Activated T-cell treated with anti-CD3 and anti-CD28 coated beads for 1 hour (primary cell): ENCODE measurements at places on chromosomes 3 and 15.

- no peak for DNase-seq
These were observed 2.3 kb downstream of the P3H2 start for GRCh38 chr3:190118438-190118837.

DNA sequence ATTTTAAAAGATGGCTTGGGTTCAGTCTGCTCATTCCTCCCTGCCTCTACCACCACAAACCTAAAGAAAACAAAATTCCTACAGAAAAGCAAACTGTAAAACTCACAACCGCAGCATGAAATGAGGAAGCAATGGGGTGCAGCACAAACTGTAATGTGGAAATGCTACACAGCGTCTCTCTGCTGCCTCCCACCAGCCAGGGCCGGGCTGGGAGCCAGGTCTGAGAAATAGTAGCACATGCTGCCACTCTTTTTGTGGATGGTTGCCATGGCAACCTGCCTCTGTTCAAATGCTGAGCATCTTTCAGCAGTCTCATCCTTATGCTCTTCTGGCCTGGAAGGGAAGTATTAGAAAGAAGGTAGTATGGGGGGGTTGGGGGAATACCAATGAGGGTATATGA is 55.4 kb downstream of the EOMES start:
- no peak for DNase-seq

- DNase-seq: no peak
These were observed 27.4 kb upstream of the SNTN start for GRCh38 chr3:63624941-63625560.

GRCh38 chr3:177781686-177782161 is 584.4 kb upstream of the TBL1XR1 start:
- DNase-seq: no peak

DNA sequence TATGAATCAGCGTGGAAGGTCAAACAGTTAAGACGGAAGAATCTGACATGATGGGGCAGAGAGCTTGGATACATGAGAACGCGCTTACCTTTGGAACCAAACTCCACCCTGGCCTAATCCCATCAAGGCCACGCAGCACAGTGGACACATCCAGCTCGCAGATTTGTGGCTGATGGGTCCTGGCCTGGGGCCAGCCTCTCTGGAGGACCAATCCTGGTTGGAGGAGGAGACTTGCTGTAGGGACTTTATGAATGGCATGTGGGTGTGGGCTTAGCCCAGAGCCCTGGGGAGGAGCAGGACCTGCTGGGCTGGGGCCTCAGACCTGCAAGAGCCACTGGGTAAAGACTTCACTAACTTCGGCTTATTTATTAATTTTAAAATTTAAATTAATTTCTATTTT is 73.4 kb upstream of the ANKRD34C start:
- DNase-seq: no peak

DNA sequence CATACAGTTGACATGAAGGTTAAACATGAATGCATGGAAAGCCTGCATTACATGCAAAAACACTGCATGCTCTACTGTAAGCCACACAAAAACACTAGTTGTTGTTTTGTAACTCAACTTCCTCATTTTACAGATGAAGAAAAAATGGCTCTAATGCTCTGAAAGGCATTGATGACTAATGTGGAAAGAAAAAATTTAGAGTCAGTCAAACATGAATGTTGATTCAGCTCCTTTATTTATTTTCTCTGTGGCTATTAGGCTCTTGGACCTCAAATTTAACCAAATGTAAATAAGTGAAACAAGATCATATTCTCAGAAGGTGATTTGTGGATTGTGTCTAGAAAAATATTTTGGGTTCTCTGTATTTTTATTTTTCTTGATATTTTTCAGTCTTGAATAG is 336.7 kb upstream of the ZNF717 start:
- DNase-seq: no peak

DNA sequence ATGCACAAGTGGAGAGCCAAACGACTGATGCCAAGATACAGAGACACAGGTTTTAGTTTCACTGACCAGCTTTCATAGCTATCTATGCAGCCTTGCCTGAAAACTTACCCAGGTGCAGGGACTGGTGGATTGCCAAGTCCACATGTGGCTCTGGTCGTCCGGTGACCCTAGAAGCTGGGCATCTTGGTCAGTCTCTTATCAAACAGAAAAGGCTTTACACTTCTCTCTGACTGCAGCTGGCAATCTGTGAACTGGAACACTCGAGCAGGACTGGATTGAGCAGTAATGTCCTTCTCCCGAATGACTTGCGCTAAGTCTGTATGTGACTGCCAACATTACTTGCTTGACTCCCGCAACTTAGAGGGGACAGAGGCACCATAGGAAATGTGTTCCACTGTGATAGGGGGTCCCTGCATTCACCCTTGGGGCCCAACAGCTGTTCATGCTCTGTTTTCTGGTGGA is 63.0 kb upstream of the SIAH2 start:
- no peak for DNase-seq

DNA sequence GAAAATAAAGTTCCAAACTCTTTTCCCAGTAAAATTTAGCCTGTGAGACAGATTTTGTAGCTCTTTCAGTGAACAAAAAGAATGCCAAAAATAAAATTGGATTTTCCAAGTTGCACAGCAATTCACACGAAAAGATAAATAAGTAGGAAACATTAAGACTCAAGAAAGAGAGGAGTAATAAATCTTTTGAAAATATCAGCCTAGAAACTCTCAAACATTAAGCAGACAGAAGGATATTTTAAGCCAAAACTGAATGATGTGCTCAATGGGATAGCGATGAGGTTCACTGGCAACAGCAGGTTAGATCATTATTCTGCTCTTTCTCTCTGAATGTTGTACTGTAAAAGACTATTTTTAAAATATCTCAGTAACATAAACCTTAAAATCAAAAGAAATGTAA is 115.0 kb downstream of the STAG1 start:
- DNase-seq: no peak

DNA sequence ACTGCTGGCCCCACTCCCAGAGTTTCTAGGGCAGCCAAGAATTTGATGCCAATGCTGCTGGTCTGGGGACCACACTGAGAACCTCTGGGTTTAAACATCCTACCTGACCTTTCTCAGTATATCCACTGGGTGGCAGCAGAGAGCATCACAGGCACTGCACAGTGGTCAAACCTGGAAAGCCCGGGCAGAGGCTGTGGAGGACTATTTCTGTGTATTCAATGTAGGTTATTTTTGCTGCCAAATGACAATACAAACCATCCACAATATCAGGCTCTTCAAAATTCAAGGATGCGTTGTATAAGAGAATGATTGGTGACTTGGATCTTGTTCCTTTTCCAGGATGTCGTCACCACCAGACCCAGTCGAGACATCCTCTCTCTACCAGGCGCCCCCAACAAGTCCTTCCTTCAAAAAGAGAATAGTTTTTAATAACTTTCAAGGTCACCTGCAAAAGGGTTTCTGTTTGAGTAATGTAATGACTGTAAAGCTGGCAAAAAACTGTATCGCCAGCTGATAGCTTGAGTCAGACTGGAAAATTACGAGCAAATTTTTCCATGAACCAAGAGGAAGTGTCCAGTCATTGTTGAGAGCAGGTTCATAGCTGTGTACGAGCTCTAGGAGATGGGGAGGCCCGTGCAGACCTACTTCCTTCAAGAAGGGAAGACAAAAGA is 30.5 kb upstream of the MYZAP start:
- peak; percentile 47 for DNase-seq

- no peak for DNase-seq
These were observed 680 bp downstream of the POC1A start for GRCh38 chr3:52153389-52154096.

GRCh38 chr3:17157713-17158112 is 273.0 kb downstream of the PLCL2 start:
- DNase-seq: no peak

DNA sequence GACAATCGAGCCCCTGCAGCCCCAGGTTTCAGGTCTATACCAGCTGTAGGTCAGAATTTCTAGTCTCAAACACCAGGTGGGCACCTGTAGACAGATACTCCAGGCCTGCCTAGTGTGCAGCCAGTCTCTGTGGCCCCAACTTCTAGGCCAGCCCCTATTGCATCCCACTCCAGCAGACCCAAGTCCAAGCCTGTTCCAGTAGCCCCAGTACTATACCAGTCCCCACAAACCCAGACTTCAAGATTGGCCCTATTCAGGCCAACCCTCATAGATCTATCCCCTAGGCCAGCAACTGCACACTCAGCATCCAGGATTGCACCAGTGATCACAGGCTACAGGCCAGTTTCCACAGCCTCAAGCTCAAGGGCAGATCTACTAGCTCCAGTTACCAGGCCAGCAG is 344.0 kb downstream of the PYDC2 start:
- DNase-seq: no peak

- DNase-seq: no peak
These were observed 11.1 kb upstream of the ZNF620 start for GRCh38 chr3:40494698-40495097.

- DNase-seq: no peak
These were observed 74.3 kb downstream of the FBLN2 start for GRCh38 chr3:13623101-13623654.

DNA sequence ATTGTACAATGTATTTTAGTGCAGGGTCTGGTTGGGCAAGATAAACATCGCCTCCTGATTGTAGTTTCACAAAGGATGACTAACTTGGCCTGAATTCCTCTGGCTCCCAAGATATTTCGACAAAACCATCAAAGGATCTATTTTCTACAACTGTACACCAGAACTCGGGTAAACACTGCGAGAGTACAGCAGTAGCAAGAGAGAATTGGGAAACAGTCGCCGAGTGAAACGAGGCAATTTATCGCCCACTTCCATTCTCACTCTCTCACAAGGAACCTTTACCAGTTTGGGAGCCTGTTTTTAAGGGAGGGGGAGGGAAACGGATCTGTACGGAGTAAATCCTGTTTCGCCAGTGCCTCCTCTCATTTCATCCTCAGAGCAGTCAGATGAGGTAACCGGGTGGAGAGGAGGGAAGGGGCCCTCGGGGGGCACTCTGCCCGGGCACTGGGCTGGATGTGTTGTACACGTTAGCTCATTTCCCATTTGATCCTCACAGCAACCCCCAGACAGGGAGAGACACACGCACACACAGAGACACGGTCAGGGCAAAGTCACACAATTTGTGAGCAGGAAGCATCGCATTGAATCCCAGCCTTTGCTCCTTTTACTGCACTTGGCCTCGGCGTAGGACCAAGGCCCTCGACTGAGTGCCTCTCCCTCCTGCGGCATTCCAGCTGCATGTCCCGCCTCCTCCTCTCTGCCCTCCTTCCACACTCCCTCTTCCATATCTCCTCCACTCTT is 120.1 kb downstream of the LIPC start:
- no peak for DNase-seq

- DNase-seq: no peak
These were observed 30.3 kb downstream of the LINS1 start for GRCh38 chr15:100571592-100572167.

DNA sequence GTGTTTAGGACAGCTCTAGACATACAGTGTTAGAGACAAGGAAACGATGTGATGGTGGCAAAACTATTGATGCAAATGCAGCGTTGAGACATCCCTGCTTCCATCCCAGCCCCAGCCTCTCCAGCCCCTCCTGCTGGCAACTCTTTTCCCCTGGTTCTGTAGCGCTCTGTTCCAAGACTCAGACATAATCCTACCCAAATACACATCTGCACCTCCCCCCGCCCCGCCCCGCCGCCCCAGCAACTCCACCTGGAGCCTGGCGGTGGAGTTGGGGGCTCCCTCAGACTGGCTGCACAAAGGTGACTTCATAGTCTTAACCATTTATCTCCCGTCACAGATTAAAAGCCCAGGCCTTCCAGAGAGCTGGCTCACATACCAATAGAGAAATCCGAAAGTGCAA is 7.2 kb upstream of the SEC22A start:
- no peak for DNase-seq

DNA sequence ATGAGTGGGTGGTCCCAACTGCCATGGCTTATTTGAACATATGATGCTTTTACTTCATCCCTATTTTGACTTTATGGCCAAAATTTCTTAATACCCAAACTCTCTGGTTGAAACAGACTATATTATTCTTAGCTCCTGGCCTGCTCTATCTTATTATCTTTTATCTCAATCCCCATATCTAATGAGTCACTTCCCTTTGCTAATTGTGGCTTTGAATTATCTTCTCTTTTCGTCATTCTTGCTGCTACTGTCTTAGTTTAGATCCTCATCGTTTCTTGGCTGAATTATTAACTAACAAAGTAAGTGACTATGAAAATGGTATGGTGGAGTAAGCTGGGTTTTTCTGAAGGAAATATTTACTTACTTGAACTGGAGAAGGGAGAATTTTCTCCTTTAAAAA is 28.2 kb upstream of the DNAJC19 start:
- DNase-seq: no peak

DNA sequence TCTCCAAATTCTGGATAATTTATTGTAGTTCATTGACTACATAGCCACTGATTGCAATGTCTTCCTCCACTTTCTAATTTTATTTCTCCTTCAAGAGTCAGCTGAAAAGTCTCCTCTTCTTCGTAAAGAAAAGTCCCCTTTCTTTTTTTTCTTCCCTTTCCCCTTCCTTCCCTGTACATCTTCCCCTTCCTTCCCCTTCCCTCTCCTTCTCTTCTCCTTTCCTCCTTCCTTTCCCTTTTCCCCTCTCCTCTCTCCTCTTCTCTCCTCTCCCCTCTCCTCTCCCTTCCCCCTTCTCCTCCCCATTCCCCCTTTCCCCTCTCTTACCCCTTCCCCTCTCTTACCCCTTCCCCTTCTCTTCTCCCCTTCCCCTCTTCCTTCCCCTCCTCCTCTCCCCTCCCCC is 8.8 kb upstream of the MGA start:
- DNase-seq: no peak

DNA sequence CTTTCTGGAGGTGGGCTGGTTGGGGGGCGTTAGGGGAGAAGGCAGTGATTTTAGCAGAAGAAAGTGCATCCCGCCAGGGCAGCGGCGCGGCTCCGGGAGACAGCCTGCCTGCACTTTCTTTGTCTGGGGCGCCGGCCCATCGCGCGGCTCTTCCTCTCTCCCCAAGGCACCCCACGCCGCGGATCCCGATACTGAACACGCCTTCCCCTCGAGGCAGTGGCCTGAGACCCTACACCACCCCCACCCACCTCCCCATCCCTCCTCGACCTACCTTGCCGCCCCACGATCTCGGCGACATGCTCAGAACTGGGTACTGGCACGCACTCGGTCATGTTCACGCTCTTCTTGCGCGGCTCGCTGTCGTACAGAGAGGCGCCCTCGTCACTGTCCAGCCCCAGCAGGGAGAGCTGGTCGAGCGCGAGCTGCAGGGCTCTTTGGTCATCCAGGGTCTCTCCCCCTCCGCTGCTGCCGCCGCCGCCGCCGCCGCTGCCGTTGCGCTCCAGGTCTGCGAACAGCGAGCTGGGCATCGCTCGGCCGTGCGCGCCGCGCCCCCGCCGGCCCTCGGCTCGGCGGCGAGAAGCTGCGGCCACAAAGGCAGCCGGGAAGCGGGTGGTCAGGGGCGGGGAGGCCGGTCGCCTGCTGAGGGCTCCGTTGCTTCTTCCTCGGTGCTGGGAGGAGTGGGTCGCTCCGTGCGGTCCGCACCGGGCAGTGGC is 483 bp downstream of the MEX3B start:
- no peak for DNase-seq

GRCh38 chr3:41202834-41203345 is 3.6 kb downstream of the CTNNB1 start:
- DNase-seq: no peak

GRCh38 chr15:60128710-60129109 is 124.6 kb downstream of the FOXB1 start:
- no peak for DNase-seq
